ENCODE measurements at places on chromosomes 2 and 18.
A peak's percentile ranks its signal among the peaks of the same experiment; 100 is the strongest.

DNA sequence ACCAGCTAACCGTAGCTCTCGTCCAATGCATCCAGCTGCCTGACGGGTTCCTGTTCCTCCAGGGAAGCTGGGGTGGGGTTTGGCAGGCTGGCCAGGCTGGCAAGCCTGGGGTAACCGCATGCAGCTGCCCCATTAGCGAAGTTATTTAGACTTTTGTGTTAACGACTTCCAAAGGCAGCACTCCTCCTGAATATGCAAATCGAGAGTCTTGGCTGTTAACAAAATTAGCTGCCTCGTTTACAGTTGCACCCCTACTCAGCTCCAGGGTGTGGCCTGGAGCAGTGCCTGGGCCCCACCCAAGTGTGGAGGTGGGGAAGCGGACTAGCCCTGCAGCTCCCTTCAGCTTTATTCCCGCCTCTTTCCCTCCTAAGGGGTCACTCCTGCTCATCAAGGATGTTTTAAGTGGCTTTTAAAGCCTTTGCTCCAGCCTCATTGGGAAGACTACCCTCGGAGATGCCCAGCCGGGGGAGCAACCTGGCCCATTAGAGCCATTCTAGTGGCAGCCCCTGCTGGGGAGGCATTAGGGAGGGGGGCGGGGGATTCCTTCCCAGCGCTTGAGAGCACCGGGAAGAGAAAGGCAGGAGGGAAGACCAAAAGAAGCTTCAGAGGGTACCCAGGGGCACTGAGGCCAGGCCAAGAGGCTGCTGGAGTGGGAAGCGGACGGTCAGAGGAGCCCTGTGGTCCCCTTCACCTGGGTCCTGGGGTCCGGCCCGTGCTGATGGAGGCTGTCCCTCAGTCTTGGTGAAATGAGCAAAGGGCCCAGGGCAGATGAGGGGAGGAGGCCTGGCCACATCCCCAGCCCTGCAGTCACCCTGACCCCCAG lies 204.1 kb downstream of the CELF4 start:
- DNase-seq: no peak

- DNase-seq: no peak
Observed at GRCh38 chr2:185268651-185269050, 470.0 kb upstream of the FSIP2 start.

GRCh38 chr2:65789923-65790675 lies 357.7 kb upstream of the SPRED2 start:
- DNase-seq: no peak

GRCh38 chr2:43070030-43070429 lies 156.4 kb downstream of the ZFP36L2 start:
- no peak for DNase-seq

DNA sequence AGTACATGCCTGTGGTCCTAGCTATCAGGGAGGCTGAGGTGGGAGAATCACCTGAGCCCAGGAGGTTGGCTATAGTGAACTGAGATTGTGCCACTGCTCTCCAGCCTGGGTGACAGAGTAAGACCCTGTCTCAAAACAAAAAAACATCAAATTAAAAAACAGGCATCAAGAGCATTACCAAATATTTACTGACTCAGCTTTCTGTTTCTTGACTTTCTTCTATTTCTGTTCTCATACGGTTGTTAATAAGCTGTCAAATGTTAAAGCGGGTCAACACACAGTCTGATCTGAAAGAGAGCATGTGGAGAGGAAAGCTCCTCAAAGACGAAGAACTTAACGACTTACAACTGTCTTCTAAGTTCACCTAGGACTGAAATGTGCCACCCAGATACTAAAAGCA lies 59.0 kb downstream of the ITGB1BP1 start:
- DNase-seq: no peak

GRCh38 chr18:34122724-34123334 lies 101.9 kb downstream of the NOL4 start:
- DNase-seq: peak; percentile 26

GRCh38 chr2:127985735-127986134 lies 42.1 kb downstream of the SAP130 start:
- no peak for DNase-seq

DNA sequence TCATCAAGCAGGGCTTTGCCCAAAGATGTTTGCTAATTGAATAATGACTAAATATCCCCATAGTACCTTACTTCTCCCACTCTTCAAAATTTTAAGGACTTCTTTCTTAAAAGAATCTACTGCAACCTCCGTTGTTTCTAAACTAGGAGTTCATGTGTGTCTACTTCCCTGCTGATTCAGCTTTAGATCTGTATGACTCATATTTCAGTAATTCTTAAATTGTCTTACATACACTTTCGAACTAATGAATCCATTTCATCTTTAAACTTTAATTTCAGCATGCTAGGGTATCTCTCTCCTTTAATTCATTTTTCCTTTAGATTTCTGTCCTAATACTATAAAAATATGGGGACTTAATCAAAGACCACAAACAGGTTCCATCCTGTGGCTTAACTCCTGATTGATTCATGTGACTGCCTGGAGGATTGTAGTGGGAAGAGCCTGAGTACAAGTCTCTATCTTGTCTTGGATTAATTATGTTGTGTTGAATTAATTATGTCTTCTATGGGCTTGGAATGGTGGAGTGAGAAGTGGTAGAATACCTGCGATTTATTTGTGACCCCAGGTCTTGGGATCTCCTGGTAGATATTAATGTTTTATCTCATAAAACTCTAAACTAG lies 24.9 kb upstream of the COL5A2 start:
- no peak for DNase-seq

DNA sequence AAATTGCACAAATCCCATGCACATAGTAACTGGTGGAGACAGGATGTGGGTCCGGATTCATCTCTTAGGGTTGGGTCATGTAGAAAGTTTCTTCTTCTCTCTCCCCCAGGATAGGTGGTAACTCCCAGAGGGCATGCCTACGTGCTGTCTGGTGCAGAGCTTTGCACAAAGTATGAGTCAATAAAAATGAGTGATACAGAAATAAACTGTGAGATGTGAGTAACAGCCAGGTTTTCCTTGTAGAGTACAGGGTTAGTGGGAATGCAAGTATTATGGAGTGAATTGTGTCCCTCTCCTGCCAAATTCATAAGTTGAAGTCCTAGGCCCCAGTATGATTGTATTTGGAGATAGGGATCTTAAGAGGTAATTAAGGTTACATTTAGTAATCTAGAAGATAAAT lies 289.4 kb downstream of the ALK start:
- DNase-seq: no peak

GRCh38 chr2:129881786-129882396 lies 97.6 kb upstream of the RAB6C start:
- no peak for DNase-seq

Data from NCI-H524 (cell line).